GM23338 (cell line): ENCODE measurements at places on chromosomes 2 and 18. TPM values are rescaled to one million over a fixed set of nuclear protein-coding genes. Genes with fewer than 3 reads are reported as not detected.

- no peak overlapping the region for H3K4me3 ChIP-seq
- no peak for DNase-seq
- no peaks in the 10 kb centered on the region for H3K4me1 ChIP-seq
- H3K27ac ChIP-seq = no peak overlapping the region
- H3K27me3 ChIP-seq = no peaks in the 10 kb centered on the region
These were observed 1.7 kb downstream of the IL1RL1 start for GRCh38 chr2:102313025-102313424.

GRCh38 chr2:60433018-60433596 lies 120.3 kb downstream of the BCL11A start:
- peaks cover 17% of the 10 kb centered on the region for H3K4me1 ChIP-seq
- no peak for DNase-seq
- H3K27me3 ChIP-seq = no peaks in the 10 kb centered on the region
- no peak overlapping the region for H3K4me3 ChIP-seq
- H3K27ac ChIP-seq = no peak overlapping the region

GRCh38 chr18:22514655-22515054 lies 96.9 kb upstream of the CTAGE1 start:
- H3K27me3 ChIP-seq = no peaks in the 10 kb centered on the region
- H3K4me1 ChIP-seq = no peaks in the 10 kb centered on the region
- no peaks in the 10 kb centered on the region for H3K36me3 ChIP-seq
- DNase-seq = no peak
- H3K27ac ChIP-seq = no peak overlapping the region

DNA sequence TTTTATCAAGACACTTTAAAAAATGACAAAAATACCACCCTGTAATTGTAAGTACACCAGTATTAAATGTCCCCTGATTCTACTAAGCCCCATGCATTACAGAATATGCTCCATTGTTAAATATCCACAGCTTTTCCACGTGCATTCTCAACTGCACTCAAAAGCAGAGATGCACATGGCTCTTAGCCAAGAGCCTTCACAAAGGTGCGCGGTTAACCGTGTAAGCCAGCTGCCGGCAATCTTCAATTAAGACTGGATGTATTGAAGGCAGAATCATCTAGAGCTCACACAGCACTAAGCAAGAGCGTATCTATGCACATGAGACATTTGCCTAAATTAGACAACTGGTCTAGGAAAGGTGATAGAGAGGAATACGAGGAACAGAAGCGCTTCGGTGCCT lies 278.3 kb downstream of the NAPG start:
- H3K36me3 ChIP-seq = no peaks in the 10 kb centered on the region
- no peak for DNase-seq
- H3K27ac ChIP-seq = no peak overlapping the region
- peaks cover 8% of the 10 kb centered on the region for H3K4me1 ChIP-seq
- no peak overlapping the region for H3K4me3 ChIP-seq

- H3K4me1 ChIP-seq = no peaks in the 10 kb centered on the region
- no peak overlapping the region for H3K4me3 ChIP-seq
- no peaks in the 10 kb centered on the region for H3K27me3 ChIP-seq
- peak; percentile 44 for DNase-seq
These were observed 96.5 kb downstream of the NDUFA10 start for GRCh38 chr2:239928391-239929350.

Gene CDKL4
- 0.24 TPM in 1 of 2 replicates, not detected in the other for total RNA-seq

DNA sequence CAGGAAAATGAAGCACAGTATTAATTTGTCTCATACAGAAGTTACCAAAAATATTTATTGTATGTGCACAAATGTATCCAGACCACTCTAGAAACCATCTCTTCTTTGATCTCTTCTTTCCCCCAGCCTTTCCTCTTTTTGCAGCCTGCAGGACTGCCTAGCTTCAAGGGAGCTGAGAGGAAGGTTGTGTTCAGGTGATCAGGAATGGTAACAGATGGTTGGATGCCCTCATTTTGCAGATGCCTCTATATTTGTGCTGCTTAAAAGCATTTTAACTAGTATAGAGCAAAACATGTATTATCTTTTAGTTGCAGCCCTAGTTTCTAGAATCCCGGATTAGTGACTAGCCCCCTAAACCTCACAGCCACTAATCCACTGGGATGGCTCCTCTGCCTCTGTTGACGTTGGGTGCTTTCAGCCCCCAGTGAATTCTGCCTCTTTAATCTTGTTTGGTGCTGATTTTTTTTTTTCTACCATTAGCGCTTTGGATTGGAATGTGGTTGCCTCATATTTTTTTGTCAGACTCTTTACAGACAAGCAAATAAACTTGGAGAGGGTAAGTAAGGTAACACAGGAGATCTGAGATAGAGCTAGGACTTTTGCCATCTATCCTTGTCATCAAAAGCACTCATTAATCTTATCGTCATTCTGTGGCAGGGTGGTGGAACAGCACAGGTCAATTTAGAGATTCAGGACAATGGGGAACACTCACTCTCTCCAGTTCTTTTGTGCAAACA lies 103.8 kb upstream of the NDUFV2 start:
- H3K27ac ChIP-seq = no peak overlapping the region
- no peak overlapping the region for H3K4me3 ChIP-seq
- no peaks in the 10 kb centered on the region for H3K27me3 ChIP-seq
- H3K4me1 ChIP-seq = peaks cover 9% of the 10 kb centered on the region; the same call in 1 of the 2 replicates
- no peak for DNase-seq
- H3K36me3 ChIP-seq = no peaks in the 10 kb centered on the region

DNA sequence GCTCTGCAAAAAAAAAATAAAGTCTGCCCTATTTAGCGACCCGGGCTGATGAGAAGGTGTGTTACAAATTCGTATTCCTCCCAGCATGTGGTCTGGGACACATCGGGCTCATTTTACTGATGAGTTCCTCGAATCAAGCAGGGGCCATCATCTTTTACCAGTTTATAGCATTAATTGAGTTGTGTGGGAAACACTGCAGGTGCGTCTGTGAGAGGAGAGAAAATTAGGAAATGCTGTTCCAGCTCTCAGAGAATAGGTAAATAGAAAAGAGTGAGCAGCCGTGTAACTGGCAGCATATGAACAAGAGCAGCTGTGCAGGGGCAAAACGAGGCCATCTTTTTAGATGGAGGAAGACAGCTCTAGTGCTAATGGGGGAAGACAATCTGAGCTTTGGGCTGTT lies 216.7 kb downstream of the SETBP1 start:
- no peaks in the 10 kb centered on the region for H3K4me1 ChIP-seq
- no peaks in the 10 kb centered on the region for H3K27me3 ChIP-seq
- no peaks in the 10 kb centered on the region for H3K36me3 ChIP-seq

GRCh38 chr2:120482334-120482733 lies 136.4 kb downstream of the INHBB start:
- DNase-seq = no peak
- H3K27ac ChIP-seq = no peak overlapping the region
- H3K27me3 ChIP-seq = no peaks in the 10 kb centered on the region
- H3K4me1 ChIP-seq = no peaks in the 10 kb centered on the region
- no peaks in the 10 kb centered on the region for H3K36me3 ChIP-seq

- no peaks in the 10 kb centered on the region for H3K27me3 ChIP-seq
- no peak overlapping the region for H3K27ac ChIP-seq
- no peaks in the 10 kb centered on the region for H3K36me3 ChIP-seq
- H3K4me3 ChIP-seq = no peak overlapping the region
- no peak for DNase-seq
- H3K4me1 ChIP-seq = no peaks in the 10 kb centered on the region
These were observed 63.2 kb downstream of the ADI1 start for GRCh38 chr2:3456125-3456524.

DNA sequence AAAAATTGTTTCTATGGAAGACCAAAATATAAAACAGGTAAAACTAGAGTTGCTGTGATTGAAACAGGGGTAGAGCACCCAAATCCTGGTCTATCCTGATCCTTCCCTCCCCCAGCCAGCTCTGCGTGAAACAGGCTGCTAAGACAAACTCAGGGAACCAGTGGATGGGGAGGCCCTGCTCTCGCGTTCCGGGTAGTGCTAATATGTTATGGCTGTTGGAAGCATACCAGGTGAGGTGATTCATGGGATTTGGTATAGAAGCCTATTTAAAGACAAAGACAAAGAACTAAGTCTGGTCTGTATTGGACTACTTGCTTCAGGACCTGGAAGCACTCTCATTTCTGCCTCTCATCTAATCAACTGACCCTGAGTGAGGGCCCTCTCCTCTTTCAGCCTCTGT lies 63.0 kb upstream of the CCBE1 start:
- no peaks in the 10 kb centered on the region for H3K36me3 ChIP-seq
- H3K27ac ChIP-seq = no peak overlapping the region
- DNase-seq = no peak
- H3K4me1 ChIP-seq = no peaks in the 10 kb centered on the region

- DNase-seq = peak; percentile 5
- H3K27me3 ChIP-seq = no peaks in the 10 kb centered on the region
- H3K4me3 ChIP-seq = no peak overlapping the region
- H3K27ac ChIP-seq = no peak overlapping the region
- H3K4me1 ChIP-seq = no peaks in the 10 kb centered on the region
These were observed 968.7 kb upstream of the ZEB2 start for GRCh38 chr2:145488571-145488970.

- H3K36me3 ChIP-seq = no peaks in the 10 kb centered on the region
- no peak overlapping the region for H3K4me3 ChIP-seq
- peak; percentile 82 for DNase-seq
- no peaks in the 10 kb centered on the region for H3K4me1 ChIP-seq
These were observed 401.1 kb downstream of the BCL11A start for GRCh38 chr2:60152226-60152833.

GRCh38 chr2:221708902-221709301 lies 136.8 kb upstream of the EPHA4 start:
- DNase-seq = peak; percentile 21
- no peak overlapping the region for H3K4me3 ChIP-seq
- no peaks in the 10 kb centered on the region for H3K36me3 ChIP-seq
- H3K27ac ChIP-seq = no peak overlapping the region
- H3K27me3 ChIP-seq = no peaks in the 10 kb centered on the region

DNA sequence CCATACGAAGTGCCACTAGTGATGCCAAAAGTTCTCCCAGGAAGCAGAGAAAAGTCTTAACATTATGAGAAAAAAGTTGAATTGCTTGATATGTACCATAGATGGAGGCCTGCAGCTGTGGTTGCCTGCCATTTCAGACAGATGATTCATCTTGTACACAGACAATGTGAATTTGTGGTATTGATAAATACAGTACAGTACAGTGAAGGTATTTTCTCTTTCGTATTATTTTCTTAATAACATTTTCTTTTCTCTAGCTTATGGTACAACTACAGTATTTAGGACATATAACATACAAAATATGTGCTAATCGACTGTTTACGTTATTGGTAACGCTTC lies 33.6 kb upstream of the VWC2L start:
- no peak overlapping the region for H3K27ac ChIP-seq
- H3K4me1 ChIP-seq = 0 out of 2 replicates have a peak, but pooled peaks cover 5% of the 10 kb centered on the region
- H3K36me3 ChIP-seq = no peaks in the 10 kb centered on the region
- H3K27me3 ChIP-seq = no peaks in the 10 kb centered on the region
- H3K4me3 ChIP-seq = no peak overlapping the region
- no peak for DNase-seq

- DNase-seq = no peak
- no peaks in the 10 kb centered on the region for H3K27me3 ChIP-seq
- no peak overlapping the region for H3K4me3 ChIP-seq
- no peaks in the 10 kb centered on the region; the same call in none of the 2 replicates for H3K36me3 ChIP-seq
- no peaks in the 10 kb centered on the region for H3K4me1 ChIP-seq
These were observed 40.9 kb downstream of the CLASP1 start for GRCh38 chr2:121608367-121608766.

Gene VSNL1
- 95.6 and 102 TPM in 2 replicates for total RNA-seq

- no peak overlapping the region for H3K4me3 ChIP-seq
- H3K4me1 ChIP-seq = peaks cover 4% of the 10 kb centered on the region
- no peak overlapping the region for H3K27ac ChIP-seq
These were observed 1443.9 kb downstream of the SUCLG1 start for GRCh38 chr2:83015035-83015715.

DNA sequence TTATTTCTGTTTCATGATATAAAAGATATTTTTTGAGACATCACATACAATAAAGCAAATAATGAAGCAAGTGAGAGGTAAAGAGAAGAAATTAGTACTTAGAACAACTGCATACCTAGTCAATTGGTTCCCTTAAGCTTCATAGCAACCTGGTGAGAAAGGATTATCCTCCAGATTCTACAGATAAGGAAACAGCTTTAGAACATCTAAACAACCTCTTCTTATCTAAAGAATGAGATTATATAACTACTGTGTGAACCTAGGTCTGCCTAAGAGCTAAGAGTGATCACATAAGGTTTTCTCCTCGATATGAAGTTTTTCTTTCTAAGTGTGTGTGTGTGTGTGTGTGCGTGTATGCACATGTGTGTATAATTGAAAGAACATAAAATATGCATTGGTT lies 265.1 kb downstream of the NOL4 start:
- no peak overlapping the region for H3K4me3 ChIP-seq
- peaks cover 4% of the 10 kb centered on the region for H3K4me1 ChIP-seq
- no peaks in the 10 kb centered on the region for H3K36me3 ChIP-seq
- H3K27me3 ChIP-seq = no peaks in the 10 kb centered on the region

Gene CCDC195
- not detected in 2 replicates for total RNA-seq

GRCh38 chr2:83972128-83972527 lies 487.0 kb downstream of the SUCLG1 start:
- no peaks in the 10 kb centered on the region; the same call in 1 of the 2 replicates for H3K36me3 ChIP-seq
- H3K4me1 ChIP-seq = peaks cover 29% of the 10 kb centered on the region
- no peak overlapping the region for H3K4me3 ChIP-seq
- peak overlapping the region; percentile 16; the same call in 1 of the 2 replicates for H3K27ac ChIP-seq
- DNase-seq = peak; percentile 14
- no peaks in the 10 kb centered on the region for H3K27me3 ChIP-seq

Gene DAPL1
- total RNA-seq = not detected in 2 replicates

GRCh38 chr2:210009126-210009525 lies 6.7 kb downstream of the RPE start:
- peaks cover 5% of the 10 kb centered on the region; the same call in 1 of the 2 replicates for H3K36me3 ChIP-seq
- no peak overlapping the region for H3K4me3 ChIP-seq
- H3K27ac ChIP-seq = no peak overlapping the region
- H3K27me3 ChIP-seq = no peaks in the 10 kb centered on the region

Gene AGXT
- not detected in 2 replicates for total RNA-seq

- DNase-seq = peak; percentile 57
- H3K4me1 ChIP-seq = peaks cover 7% of the 10 kb centered on the region
- peak overlapping the region; percentile 92 for H3K4me3 ChIP-seq
- no peaks in the 10 kb centered on the region for H3K36me3 ChIP-seq
- H3K27me3 ChIP-seq = peaks cover 36% of the 10 kb centered on the region
These were observed 598 bp downstream of the CCDC93 start for GRCh38 chr2:118013221-118013723.

DNA sequence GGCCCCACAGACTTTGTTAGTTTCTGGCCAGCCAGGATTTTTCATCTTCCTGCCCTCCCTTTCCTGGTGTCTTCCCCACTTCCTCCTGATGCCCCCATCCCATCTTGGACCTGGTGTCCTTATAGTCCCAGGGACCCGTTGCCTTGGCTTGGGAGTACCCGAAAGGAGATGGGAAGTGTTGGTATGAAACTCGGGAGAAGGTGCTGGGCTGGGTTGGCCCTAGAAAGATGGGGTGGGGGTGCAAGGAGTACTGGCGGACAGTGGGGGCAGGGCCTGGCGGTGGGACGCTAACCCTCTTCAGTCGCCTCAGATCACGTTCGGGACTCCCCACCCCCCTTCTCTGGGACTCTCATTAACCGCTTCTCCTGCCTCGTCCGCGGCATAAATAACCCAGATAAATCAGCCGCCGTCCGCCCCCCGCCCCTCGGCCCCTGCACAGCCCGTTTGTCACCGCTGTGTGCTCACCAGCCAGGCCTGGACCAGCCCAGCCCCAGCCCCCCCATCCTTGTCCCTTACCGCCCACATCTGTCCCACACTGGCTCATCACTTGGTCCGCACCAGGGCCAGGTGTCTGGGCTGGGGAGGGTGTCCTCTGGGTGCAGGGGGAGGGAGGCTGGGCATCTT lies 3.7 kb upstream of the ASIC4 start:
- H3K27ac ChIP-seq = no peak overlapping the region
- H3K27me3 ChIP-seq = peaks cover 52% of the 10 kb centered on the region
- H3K4me1 ChIP-seq = peaks cover 70% of the 10 kb centered on the region

GRCh38 chr2:230694241-230694640 lies 18.4 kb upstream of the CAB39 start:
- no peak overlapping the region for H3K4me3 ChIP-seq
- H3K27me3 ChIP-seq = no peaks in the 10 kb centered on the region
- no peaks in the 10 kb centered on the region for H3K36me3 ChIP-seq
- H3K27ac ChIP-seq = no peak overlapping the region
- H3K4me1 ChIP-seq = no peaks in the 10 kb centered on the region

Gene PRKRA
- total RNA-seq = 63.8 and 67.1 TPM in 2 replicates
